Stimulated activated naive CD8-positive, alpha-beta T cell treated with anti-CD3 and anti-CD28 coated beads, Interleukin-15, amount 100 ng/mL, for 72 hours (primary cell): ENCODE measurements at places on chromosomes 16 and 17.

- DNase-seq, result no peak
Measured at GRCh38 chr17:19539841-19540311, 6.2 kb downstream of the SLC47A1 start.

- no peak for DNase-seq
Measured at GRCh38 chr17:82489851-82490511, 29.6 kb upstream of the FOXK2 start.

GRCh38 chr16:85639529-85640253 is 26.6 kb downstream of the GSE1 start:
- no peak for DNase-seq

- peak; percentile 97 for DNase-seq
Measured at GRCh38 chr17:32877164-32877764, 340 bp upstream of the MYO1D start.

DNA sequence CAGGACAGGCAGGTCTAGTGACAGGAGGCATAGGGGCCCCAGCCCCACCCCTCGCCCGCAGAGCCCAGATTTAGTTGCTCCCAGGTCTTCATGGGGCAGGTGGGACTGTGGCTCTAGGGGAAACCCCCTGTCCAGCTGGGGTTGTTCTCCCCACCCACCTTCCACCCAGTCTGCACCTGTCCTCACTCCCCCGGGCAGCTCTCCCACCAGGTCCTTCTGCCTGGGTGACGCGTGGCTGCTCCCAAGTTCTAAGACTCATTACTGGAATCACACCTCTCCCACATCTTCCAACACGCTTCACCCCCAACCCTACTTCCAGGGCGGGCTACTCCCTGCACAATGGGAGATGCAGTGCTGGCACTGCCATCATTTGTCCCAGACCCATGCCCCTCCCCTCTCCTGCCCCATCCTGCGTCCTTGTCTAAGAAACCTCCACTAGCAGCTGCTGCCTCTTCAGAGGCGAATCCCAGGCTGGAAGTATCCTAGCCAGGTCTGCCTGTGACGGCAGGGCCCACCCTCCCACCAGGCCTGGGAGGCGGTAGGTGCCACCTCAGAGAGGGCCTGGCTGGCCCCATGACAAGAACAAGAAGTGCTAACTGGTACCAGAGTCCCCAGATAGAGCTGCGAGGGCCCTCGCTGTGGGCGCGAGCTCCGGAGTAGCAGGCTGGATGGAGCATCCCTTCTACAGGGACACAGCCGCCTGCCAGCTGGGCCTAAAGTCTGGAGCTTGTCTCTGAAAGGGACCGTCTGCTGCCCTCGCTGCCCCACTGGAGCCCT is 22.8 kb downstream of the GRIN2C start:
- DNase-seq, result no peak

- DNase-seq, result peak; percentile 78
Measured at GRCh38 chr16:67150047-67150832, 558 bp downstream of the B3GNT9 start.

GRCh38 chr17:44887971-44888954 is 11.0 kb downstream of the EFTUD2 start:
- no peak for DNase-seq

- DNase-seq, result no peak
Measured at GRCh38 chr17:82248815-82249674, 20.2 kb downstream of the SLC16A3 start.

- no peak for DNase-seq
Measured at GRCh38 chr17:49589577-49589927, 13.9 kb downstream of the NXPH3 start.

DNA sequence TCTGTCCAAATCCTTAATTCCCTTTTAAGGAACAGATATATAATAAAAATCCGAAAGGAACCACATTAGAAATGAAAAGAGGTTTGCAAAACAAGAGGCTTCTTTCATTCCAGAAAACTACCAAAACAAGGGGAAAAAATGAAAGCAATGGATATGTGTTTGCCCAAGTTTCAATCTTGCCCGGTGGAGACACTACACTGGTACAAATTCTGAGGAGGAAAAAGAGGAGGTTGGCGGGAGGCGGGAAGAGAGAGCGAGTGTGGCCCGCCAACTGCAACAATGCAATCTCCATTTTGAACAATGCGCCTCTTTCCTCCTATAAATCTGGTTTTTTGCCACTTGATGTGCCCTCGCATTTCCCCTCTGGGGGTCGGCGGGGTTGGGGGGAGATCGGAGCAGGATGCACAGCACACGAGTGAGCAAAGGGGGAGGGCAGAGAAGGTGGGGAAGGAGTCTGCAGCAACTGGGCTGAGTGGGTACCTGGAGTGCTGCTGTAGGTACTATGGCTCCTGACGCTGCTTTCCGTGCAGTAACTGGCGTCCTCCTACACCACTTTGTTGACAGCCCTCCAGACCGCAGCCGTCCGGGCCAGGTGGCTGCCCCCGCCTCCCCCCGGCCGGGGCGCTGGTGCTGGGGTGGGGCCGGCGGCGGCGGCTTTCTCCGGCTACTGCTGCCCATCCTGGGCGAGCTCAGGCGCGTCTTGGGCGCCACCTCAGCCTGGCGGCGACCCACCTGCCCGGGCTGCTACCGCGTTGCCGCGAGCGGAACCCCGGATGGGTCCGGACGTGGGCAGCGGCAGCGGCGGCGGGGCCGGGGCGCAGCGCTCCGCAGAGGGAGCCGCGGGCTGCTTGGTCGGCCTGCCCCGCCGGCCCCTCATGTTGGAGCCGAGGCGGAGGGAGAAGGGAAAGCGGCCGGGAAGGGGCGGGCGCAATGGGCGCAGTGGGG is 93.8 kb upstream of the PLEKHM1 start:
- DNase-seq, result peak; percentile 83
